H1 (cell line): ENCODE measurements at places on chromosomes 3 and 15. TPM values are rescaled to one million over a fixed set of nuclear protein-coding genes. Genes with fewer than 3 reads are reported as not detected.

Gene PCYT1A
- 30.2 and 31.8 TPM in 2 replicates for total RNA-seq

Gene ALS2CL
- 4.3 and 4.8 TPM in 2 replicates for total RNA-seq

- DNase-seq = no peak
Measured at GRCh38 chr3:193590088-193590856, 2.7 kb upstream of the OPA1 start.

Gene FOXB1
- total RNA-seq = 1.5 and 2.1 TPM in 2 replicates

- no peak for DNase-seq
Measured at GRCh38 chr3:12559520-12559919, 2.6 kb downstream of the MKRN2 start.

DNA sequence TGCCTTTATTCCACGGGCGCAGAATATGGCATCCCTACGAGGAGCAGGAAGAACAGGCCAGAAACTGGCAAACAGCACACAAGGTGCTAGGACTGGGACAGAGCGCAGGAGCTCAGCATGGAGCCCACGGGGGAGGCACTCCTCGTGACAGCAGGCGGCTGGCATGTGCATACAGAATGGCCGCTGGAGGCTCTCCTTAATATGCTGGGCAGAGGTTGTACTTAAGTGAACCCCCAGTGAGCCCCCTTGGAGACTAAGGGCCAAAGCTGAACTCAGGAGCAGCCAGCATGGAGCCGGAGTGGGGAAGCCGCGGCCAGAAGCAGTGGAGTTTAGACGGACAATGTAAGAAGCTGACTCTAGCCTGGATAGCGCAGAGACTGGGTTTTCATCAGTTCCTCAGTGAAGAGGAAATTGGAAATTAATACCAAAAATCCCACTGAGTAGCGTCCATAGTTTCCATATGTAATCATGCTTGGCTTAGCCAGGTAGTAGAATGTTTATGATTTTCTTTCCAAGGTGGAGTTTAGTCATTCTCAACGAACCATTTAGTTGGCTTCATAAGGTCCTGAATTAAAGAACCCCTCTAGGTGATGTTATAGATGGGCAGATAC is 69.4 kb downstream of the EPHB3 start:
- no peak for DNase-seq
